Testis (tissue), 5 donors: ENCODE measurements at places on chromosomes 2 and 18. TPM values are rescaled to one million over a fixed set of nuclear protein-coding genes. Genes with fewer than 3 reads are reported as not detected.

GRCh38 chr2:31322371-31322770 lies 88.4 kb downstream of the EHD3 start:
- DNase-seq, result no peak

DNA sequence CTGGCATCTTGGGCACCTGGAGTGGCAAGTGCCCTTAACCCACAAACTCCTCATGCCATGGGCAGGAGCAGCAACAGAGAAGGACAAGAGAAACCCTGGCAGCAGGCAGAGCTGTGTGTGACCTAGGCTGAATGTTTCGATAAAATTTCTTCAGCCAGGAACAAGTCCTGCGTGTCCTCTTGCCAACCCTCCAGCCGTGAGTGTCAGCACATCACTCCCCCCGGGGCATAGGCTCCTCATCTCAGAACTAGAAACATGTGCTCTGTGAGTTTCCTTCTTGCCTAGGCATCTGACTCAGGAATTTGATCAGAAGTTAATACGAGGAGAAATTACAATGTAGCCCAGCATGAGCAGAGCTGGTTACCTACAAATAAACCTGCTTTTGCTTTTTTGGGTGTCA lies 2.2 kb downstream of the ABCG8 start:
- no peak for DNase-seq

DNA sequence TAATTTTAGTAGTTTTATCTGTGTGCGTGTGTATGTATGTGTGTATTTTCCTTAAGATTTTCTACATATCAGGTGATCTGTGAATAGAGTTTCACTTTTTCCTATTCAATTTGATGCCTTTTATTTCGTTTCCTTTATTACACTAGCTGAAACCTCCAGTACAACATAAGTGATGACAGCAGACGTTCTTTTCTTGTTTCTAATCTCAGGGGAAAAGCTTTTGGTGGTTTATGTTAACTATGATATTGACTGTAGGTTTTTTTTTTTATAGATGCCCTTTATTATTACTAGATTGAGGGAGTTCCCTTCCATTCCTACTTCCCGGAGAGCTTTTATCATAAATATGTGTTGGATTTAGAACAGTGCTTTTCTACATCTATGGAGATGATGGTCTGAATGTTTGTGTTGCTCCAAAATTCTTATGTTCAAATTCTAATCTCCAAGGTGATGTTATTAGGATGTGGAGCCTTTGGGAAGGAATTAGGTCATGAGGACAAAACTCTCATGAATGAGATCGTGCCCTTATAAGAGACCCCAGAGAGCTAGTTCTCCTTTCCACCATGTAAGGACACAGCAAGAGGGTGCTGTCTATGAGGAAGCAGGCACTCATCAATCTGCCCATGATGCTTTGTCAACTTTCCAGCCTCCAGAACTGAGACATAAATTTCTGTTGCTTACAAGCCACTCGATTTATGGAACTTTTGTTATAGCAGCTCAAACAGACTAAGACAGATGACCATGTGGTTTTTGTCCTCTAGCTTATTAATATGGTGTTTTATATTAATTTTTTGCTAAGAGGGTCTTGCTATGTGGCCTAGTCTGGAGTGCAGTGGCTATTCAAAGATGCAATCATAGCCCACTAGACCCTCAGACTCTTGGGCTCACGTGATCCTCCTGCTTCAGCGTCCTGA lies 5.9 kb upstream of the RHBDD1 start:
- no peak for DNase-seq

GRCh38 chr2:101690547-101691152 lies 6.9 kb upstream of the MAP4K4 start:
- no peak for DNase-seq

DNA sequence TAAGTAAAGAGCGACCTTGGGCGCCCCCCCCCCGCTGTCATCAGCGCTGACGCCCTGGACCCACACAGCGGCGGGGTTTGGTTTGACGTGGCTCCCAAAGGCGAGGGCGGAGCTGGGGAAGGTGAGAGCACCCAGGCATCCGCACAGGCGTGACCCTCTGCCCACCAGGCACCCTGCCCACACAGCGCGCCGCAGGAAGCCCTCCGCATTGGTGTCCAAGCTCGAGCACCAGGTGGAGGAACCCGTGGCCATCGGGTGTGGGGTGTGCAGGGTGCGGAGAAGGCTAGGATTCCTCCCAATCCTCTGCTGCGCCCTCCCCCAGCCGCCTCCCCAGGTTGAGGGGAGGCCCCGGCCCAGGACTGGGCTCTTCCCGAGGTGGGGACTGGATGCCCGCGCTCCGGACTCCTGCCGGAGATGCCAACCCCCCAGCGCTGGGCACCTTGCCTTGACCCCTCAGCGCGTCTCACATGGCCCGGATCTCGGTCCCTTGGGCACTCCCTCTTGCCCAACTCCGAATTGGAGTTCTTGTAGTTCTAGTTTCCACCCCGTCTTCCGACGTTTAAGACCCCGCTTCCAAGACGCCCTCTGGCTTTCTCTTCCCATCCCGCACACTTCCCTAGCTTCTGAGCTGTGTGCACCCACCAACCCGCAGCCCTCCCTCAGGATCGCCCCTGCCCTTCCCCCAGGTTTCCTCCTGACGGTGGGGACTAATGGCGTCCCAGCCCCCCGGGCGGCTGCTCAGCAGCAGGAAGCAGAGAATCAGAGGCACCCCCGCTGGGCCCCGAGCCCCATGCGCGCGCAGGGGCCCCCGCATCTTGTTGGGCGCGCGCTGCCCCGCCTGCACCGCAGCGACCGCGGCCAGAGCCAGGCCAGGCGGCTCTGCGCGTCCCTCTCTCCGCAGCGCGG lies 25.9 kb upstream of the RESP18 start:
- DNase-seq, result peak; percentile 38

DNA sequence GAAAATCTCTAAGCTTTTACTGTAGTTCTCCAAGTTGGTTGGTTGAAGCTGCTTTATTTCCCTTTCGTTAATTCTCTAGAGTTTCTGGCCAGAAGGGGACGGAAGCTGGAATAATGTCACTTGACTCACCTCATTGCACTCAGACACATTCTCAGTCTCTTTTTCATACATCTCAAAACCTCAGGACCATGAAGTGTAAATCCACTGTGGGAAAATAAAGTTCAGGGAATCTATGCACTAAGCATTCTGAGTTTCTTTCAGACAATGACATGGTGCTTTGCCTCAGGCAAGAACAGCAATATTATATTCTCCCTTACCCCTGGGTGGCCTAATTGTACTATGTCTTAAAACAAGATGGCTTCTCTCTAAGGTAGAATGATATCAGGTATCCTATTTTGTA lies 167.8 kb downstream of the PRPF40A start:
- DNase-seq, result no peak

DNA sequence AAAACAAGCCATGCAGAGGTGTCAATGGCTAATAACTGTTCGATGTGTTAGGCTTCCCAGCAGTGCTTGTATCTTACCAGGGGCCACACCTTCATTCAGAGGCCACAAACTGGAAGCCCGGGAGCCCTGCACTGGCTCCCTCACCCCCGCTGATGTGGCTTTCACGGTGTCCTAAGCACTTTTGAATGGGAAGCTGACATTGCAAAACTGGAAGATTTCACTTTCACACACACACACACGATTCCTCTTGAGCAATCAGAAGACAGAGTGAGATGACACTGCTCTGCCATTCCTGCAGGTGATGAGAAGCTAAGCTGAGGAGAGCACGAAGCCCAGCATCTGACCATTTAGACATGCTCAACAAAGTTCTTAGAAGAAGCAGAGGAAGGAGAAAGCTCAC lies 8.6 kb upstream of the ZNF407 start:
- no peak for DNase-seq

DNA sequence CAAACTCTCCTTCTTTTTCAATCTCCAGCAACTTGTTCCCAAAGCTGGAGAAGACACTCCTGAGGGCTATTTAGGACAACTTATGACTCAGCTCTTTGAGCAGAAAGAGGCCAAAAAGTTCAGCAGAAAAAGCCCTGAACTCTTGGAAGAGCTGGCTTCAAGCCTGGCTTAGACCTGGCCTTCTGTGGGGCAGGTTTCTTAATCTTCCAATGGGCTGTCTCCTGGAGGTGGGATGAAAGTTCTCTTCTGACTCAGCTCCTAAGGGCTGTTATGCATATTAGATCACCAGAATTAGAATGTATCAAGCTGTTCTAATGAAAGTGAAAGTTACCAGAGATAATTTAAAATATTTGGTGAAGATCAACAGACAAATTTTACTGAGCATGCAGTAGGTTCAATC lies 129.4 kb downstream of the RAD51AP2 start:
- DNase-seq, result no peak

Gene TEX44
- 166 TPM for polyA plus RNA-seq
